ENCODE measurements at places on chromosomes 1 and 21.
A peak's percentile ranks its signal among the peaks of the same experiment; 100 is the strongest.

DNA sequence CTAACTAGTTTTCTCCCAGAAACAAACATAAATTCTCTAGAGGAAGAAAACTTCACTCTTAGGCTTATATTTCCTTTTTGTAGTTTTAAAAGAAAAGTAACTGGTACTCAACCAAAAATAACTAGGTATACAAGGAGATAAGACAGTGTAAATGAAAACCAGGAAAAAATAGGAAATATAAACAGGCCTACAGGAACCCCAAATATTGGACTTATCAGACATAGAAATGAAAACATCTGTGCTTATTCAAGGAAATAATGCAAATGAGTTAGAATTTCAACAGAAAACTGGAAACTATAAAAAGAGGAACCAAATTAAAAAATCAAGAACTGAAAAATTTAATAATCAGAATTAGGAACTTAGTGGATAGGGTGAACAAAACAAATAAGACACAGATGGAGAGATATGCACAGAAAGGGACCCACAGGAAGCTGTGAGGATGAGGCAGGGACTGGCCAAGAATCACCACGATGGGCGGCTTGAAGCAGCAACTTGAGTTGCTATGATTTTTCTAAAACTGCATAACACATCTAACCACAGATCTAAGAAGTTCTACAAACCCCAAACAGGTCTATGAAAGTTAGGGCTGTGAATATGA is 67.5 kb upstream of the ACTRT2 start:
- no peak for DNase-seq

- DNase-seq, result no peak
Observed at GRCh38 chr1:102851616-102852015, 256.7 kb downstream of the COL11A1 start.

DNA sequence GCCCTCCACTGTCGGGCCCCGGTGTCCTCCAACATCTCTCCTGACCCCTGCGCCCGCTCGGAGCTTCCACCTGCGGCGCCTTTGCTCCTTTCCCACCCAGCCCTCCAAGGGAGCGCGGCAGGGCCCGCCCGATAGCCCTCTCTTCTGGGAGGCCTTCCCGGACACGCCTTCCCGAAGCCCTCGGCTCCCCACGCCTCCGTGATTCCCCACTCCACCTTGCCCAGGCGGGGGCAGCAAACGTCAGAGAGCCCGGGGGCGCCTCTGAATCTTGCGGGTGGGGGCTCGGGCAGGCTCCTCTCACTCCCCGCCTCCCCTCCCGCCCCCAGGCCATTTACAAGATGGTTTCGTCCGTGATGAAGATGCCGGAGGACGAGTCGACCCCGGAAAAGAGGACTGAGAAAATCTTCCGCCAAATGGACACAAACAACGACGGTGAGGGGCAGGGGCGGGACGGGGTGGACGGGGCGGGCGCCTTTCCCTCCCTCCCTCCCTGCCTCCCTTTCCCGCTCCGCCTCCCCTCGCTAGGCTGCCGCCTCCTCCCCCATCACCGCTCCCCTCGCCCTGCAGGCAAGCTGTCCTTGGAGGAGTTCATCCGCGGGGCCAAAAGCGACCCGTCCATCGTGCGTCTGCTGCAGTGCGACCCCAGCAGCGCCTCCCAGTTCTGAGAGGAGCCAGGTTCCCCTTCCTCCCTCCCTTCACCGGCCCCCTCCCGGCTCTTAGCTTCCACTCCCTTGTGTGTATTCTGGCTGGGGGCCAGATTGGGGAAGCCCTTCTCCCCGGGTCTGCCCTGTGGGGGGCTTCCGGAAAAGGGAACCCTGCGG is 7.1 kb downstream of the HPCA start:
- peak; percentile 24 for DNase-seq

DNA sequence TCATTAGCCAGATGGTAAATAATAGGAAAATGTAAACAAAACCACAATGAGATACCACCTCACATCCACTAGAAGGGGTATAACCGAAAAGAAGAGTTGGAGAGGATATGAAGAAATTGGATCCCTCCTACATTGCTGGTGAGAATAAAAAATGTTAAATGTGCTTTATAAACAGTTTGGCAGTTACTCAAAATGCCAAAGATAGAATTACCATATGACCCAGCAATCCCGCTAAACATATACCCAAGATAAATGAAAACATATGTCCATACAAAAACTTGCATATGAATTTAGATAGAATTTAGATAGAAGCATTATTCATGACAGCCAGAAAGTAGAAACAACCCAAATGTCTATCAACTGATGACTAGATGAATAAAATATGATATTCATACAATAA is 4.4 kb upstream of the FMO2 start:
- DNase-seq, result no peak

DNA sequence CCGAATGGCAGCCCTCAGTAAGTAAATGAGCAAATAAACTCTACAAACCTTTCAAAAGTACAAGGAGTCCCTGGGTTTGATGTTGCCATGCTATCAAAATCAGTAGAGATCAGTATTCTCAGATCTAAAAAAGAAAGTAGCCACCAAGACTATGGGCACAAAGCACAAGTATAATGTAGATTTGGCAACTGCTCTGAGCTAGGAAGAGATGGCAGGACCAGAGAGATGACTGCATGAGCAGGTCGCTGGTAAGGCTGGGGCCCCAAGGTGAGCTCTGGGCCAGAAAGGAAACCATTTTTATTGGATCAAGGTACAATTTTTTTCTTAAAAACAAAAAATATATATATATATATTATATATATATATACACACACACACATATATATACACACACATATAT is 3.1 kb upstream of the ADORA3 start:
- DNase-seq, result no peak

DNA sequence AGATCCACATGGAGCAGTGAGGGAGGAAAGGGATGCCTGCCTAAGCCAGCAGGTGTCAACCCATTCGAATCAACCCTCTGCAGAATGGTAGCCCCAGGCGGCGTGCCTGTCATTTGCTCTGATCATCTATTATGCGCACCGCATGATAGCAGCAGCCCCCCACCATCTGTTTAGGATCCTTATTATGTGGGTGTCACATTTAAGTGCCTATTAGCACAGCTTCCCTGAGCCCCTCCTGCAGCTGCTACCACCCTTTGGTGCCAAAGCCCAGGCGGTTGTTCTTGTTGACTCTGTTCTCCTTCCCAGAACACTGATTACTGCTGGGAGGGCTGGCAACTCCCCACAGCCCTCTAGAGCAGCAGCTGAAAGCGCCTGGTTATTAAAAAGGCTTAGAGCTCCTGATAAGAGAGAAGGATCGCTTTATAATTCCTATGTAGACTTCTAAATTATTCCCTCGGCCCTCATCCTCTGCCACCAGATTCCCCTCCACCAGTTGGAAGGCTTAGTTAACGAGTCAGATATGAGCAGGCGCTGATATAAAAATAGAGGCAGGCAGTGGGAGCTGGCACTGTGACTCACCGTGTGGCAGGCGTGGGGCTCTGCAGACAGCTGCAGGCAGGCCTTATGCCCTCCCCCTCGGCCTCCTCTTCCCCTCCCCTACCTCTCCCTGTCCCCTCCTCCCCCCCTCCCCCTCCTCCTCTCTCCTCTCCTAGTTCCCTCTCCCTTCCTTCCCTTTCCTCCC is 23.0 kb downstream of the ACTA1 start:
- DNase-seq, result no peak

- no peak for DNase-seq
Observed at GRCh38 chr1:80359666-80360065, 1353.1 kb upstream of the ADGRL4 start.

DNA sequence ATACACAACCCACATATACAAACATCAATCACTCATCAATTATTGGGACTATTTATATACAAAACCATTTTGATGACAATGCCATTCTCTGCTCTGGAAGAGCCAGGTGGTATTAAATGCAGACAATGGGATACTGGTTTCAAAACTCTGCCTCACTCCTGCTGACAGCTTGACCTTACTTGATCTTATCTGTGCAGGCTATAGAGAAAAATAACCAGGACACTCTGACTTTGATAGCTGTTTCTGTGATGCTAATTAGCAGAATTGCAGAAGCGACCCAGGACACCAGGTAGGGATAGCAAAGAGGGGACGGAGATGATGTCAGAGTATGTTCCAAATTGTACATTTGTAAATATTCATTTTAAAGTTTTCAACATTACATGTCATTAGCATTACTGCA is 89.5 kb downstream of the OLFM3 start:
- no peak for DNase-seq

DNA sequence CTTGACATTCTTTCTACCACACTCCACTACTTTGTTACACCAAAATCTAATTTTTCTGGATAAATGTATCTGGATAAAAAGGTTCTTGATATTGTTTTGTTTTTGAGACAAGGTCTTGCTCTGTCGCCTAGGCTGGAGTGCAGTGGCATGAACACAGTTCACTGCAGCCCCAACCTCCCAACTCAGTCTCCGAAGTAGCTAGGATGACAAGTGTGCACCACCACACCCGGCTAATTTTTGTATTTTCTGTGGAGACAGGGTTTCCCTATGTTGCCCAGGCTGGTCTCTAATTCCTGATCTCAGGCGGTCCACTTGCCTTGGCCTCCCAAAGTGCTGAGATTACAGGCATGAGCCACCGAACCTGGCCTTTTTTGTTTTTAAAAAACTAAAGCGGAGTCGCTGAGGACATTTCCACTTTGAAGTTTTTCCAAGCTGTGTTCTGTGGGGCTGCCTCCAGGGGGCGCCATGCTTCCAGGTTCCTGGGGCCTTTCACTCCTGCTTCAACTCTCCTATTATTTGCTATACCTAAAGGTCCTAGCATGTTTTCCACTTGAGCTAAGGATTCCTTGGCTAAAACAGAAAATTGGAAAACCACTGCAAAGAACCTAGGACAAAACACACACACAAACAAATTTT is 14.1 kb upstream of the NCMAP start:
- no peak for DNase-seq

DNA sequence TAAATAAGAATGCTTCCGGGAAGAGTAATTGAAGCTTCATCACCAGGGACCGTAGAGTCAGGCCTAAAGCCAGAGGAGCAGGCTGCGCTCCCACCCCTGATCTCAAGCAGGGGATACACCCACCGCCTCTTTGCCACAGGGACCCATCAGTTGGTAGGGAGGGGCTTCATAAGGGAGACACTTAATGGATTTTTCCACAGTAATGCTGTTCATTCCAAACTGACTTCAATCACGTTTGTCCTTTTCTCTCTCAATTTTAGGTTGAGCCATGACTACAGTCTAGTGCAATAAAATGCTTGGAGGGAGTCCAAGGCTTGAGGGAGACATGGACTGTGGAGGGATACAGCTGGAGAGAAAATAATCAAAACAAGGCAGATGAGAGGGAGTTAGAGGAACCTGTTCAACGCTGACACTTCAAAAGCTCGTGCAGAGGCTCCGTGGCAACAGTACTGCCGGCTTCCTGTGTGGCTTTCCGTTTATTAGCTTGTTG is 111.5 kb downstream of the SEC16B start:
- no peak for DNase-seq

- no peak for DNase-seq
Observed at GRCh38 chr1:218135371-218135770, 149.7 kb upstream of the RRP15 start.

DNA sequence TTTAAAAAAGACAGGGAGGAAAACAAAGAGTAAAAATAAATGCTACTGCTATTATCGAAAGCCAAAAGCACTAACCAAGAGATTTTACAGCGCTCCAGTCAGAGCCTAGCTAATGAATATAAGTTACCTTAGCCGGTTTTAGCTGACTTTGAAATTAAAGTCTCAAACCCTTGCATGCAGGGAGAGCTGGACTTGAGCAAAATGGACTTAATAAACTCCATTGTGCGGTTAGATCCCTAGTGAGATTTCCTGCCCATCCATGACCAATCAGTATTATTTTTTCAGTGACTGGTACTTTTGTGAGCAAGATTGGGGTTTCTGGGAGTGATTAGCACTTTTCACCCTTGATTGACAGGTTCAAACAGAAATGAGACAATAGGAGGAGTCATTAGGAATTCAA is 333.4 kb upstream of the ADGRL2 start:
- no peak for DNase-seq

GRCh38 chr1:101188331-101188730 is 48.5 kb upstream of the S1PR1 start:
- no peak for DNase-seq

- DNase-seq, result peak; percentile 96
Observed at GRCh38 chr1:1399187-1399871, at the start of gene CCNL2. TSS of gene CCNL2 (minus strand) at chr1:1399335. CDS start at chr1:1399306, 29 bp downstream.

DNA sequence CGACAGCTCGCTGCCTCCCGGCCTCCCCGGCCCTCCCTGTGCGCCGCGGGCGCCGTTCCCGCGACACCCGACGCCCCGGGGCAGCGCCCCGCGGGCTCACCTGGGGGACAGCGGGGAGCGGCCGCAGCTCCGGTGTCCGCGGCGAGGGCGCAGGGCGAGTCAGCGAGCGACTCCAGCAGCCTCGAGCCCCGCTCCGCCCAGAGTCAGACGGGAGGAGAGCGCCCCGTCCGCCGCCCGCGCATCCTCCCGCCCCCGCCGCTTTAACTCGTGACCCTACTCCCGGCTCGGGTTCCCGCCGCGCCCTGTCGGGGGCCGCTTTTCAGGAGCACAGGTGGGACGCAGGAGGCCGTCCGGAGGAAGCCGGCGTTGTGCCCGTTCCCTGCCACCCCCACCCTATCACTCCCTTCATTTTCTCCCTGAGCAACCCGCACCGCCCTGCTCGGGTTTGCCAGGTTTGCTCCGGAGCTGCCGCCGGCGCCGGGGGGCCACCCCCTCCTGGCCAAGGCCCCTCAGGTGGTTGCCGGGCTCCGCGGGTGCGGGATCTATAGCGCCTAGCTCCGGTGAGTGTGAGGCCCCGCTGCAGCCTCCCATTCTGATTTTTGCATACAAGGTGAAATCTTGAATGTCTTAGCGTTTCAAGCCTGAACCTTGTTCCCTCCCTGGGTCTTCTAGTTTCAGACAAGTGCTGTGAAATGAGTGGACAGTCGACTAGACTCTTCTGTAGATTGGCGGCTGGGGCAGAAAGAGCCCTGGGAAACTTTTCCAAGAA is at the start of gene MCOLN3:
TSS of gene MCOLN3 (minus strand) at position 205 of the 769 bp plus-strand sequence. CDS start 3,140 bp downstream, outside the sequence.
- peak; percentile 46 for DNase-seq

- no peak for DNase-seq
Observed at GRCh38 chr21:28345934-28346333, 646.7 kb downstream of the LTN1 start.

GRCh38 chr21:15850645-15851044 is 120.9 kb downstream of the USP25 start:
- no peak for DNase-seq

DNA sequence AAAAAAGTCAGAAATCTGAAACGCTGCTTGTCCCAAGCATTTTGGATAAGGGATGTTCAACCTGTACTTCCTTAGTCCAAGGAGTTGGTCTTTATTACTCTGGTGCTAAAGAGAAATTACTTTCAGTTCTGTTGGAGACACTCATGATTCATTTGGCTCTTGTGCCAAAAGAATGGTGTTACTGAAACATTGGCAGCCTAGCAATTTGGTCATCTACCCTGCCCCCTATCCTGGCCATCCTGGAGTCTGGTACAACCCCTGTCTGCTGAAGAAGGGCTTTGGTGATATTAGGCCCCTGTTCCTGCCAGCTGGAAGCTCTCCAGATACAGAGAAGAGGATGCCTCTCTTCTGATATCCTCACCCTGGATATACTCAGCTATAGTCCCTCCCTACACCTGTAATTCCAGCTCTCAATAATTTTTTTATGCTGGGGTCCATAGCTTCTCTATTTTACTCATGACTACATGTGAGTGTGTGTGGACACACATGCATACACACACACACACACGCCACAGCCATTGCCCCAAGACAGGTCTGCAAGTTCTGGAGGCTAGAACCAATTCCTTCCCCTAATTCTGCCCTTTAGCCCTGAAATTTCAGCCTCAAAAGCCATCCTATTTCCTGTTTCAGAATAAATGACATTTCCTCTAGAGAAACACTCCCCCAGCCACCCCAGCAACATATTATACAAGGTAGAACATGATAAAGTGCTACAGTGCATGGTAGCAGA is 40.0 kb downstream of the LHX8 start:
- DNase-seq, result no peak

All from stimulated activated CD8-positive, alpha-beta memory T cell treated with anti-CD3 and anti-CD28 coated beads, Interleukin-7, amount 100 ng/mL, for 4 hours (primary cell).